ENCODE measurements at places on chromosomes 7 and 10.

- no peak for DNase-seq
Observed at GRCh38 chr7:11946794-11947193, 114.8 kb upstream of the THSD7A start.

- no peak for DNase-seq
Observed at GRCh38 chr7:139772115-139772514, 5.7 kb downstream of the HIPK2 start.

DNA sequence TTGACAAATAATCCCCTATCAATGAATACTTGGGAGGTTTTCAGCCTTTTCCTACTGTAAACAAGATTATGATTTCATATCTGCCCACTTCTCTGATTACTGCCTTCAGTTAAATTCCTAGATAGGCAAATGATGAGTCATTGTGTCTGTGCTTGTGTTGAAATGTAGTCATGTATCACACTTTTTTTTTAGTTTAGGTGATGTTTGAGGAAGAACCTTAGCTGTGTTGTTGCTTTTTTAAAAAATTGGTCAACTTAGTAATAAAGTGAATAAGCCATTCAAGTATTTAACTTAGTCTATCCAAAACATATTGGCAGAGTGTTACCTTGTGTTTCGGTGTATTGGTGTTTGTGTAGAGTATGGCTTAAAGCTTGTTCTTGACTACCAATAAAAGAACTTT, 60.0 kb downstream of the WAC start:
- DNase-seq: no peak

DNA sequence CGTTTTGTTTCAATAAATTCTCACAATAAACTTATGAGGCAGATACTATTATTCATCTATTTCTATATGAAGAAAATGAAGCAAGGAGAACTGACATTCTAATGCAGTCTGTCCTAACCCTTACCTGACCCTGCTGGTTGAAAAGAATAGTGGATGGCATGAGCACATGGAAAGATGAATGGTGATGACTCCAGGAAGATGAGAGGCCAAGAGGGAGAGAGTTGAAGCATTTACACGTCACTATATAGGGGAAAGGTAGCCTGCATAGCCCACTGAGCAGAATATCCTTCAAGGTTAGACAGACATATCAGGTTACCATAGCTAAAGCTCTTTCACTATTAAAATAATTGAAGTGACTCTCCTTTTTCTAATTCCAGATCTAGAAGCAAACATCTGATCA, 163.9 kb upstream of the CDK1 start:
- no peak for DNase-seq

- no peak for DNase-seq
Observed at GRCh38 chr10:93498166-93498565, 1.8 kb downstream of the CEP55 start.

Data from NCI-H1048 (cell line).